ENCODE measurements at places on chromosomes 5 and 9. TPM values are rescaled to one million over a fixed set of nuclear protein-coding genes. Genes with fewer than 3 reads are reported as not detected.
A peak's percentile ranks its signal among the peaks of the same experiment; 100 is the strongest.

- no peak overlapping the region for H3K4me3 ChIP-seq
- no peaks in the 10 kb centered on the region for H3K4me1 ChIP-seq
- H3K27ac ChIP-seq = no peak overlapping the region
- no peaks in the 10 kb centered on the region for H3K36me3 ChIP-seq
- H3K27me3 ChIP-seq = no peaks in the 10 kb centered on the region
Measured at GRCh38 chr5:37665889-37666288, 174.0 kb downstream of the GDNF start.

DNA sequence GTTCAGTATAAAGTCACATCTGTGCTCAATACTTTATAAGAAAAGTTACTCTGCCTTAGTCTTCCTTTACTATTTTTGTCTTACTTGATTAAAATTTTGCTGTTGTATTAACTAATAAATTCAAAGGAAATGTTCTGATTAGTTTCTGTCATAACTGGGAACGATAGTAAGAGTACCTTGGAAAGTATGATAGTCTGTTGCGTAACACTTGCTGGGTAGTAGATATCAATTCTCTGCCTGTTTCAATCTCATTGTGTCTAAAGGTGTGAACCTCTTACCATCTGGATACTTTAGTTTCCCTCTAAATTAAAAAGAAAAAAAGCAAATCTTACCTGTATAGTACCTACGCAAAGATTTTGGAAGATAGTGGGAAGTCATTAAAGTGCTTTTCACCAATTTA lies 48.5 kb downstream of the COMMD10 start:
- no peak overlapping the region for H3K4me3 ChIP-seq
- H3K4me1 ChIP-seq = no peaks in the 10 kb centered on the region
- H3K27me3 ChIP-seq = no peaks in the 10 kb centered on the region
- H3K27ac ChIP-seq = no peak overlapping the region
- DNase-seq = no peak

- H3K27me3 ChIP-seq = no peaks in the 10 kb centered on the region
- H3K36me3 ChIP-seq = no peaks in the 10 kb centered on the region
- no peaks in the 10 kb centered on the region for H3K4me1 ChIP-seq
- H3K4me3 ChIP-seq = no peak overlapping the region
- no peak overlapping the region for H3K27ac ChIP-seq
Measured at GRCh38 chr5:19001054-19001453, 986.9 kb downstream of the CDH18 start.

DNA sequence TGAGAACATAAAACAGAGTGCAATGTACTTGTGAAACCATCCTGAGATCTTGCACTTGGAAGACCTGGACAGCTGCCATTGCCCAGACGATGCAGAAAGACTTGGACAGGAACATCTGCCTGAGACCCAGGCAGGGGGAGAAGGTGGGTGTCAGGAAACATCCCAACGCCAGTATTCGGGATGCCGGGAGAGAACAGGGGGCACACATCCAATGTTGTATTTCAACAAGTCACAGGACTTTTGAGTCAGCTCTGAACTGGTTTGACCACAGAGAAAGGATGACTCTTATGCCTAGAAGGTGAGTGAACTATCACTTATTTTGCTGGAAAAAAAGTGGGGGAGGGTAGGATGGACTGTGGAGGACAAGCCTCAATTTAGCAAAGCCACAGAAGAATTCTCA lies 124.6 kb downstream of the ROR2 start:
- no peaks in the 10 kb centered on the region for H3K27me3 ChIP-seq
- H3K4me3 ChIP-seq = no peak overlapping the region
- H3K36me3 ChIP-seq = no peaks in the 10 kb centered on the region
- peak overlapping the region; percentile 92 for H3K27ac ChIP-seq
- H3K4me1 ChIP-seq = no peaks in the 10 kb centered on the region

DNA sequence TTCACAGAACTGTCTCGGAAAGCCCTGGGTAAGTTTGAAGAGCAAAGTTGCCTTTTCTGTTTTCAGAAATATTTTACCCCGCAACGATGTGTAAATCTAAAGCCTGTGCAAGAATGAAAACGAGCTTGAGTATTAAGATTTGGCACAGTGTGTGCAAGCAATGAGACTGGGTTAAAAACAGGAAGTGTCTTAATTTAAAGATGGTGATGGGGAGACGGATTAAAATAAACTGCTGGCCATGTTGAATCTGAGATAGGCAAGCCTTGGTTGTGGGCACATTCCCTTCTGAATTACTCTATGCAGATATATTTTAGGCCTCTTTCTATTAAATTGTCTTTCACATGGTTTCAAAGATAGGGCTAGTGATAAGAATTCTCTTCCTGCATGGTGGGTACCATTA lies 294.2 kb upstream of the DMRT1 start:
- no peaks in the 10 kb centered on the region for H3K36me3 ChIP-seq
- DNase-seq = no peak
- no peaks in the 10 kb centered on the region for H3K27me3 ChIP-seq
- no peaks in the 10 kb centered on the region for H3K4me1 ChIP-seq
- H3K27ac ChIP-seq = peak overlapping the region; percentile 36

DNA sequence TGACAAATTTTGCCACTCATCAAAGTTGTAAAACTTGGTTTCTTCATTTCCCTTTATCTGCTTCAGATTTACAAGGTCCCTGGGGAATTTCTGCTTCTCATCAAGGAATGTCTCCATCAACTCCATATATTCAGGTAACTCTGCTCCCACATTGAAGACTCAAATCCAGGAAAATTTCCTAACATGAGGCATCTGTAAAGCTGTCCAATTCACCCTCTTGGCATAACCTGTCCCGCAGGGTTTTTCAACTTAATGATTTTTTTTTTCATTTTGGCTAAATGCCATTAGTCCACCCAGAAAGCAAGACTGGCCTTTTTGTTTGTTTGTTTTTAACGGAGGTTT lies 50.2 kb upstream of the SLC30A5 start:
- no peaks in the 10 kb centered on the region for H3K36me3 ChIP-seq
- peak overlapping the region; percentile 75 for H3K27ac ChIP-seq
- peak overlapping the region; percentile 62 for H3K4me3 ChIP-seq
- DNase-seq = no peak

GRCh38 chr9:16031486-16031885 lies 478.6 kb downstream of the CCDC171 start:
- H3K27ac ChIP-seq = no peak overlapping the region
- no peaks in the 10 kb centered on the region for H3K36me3 ChIP-seq
- H3K27me3 ChIP-seq = no peaks in the 10 kb centered on the region
- no peaks in the 10 kb centered on the region for H3K4me1 ChIP-seq
- H3K4me3 ChIP-seq = no peak overlapping the region

- no peak overlapping the region for H3K27ac ChIP-seq
- DNase-seq = no peak
- H3K4me1 ChIP-seq = no peaks in the 10 kb centered on the region
- no peaks in the 10 kb centered on the region for H3K36me3 ChIP-seq
- no peaks in the 10 kb centered on the region for H3K27me3 ChIP-seq
- H3K4me3 ChIP-seq = no peak overlapping the region
Measured at GRCh38 chr9:68489646-68490045, 51.0 kb downstream of the TMEM252 start.

GRCh38 chr9:87674565-87675299 lies 51.2 kb upstream of the CTSL start:
- H3K27ac ChIP-seq = no peak overlapping the region
- no peaks in the 10 kb centered on the region for H3K36me3 ChIP-seq

DNA sequence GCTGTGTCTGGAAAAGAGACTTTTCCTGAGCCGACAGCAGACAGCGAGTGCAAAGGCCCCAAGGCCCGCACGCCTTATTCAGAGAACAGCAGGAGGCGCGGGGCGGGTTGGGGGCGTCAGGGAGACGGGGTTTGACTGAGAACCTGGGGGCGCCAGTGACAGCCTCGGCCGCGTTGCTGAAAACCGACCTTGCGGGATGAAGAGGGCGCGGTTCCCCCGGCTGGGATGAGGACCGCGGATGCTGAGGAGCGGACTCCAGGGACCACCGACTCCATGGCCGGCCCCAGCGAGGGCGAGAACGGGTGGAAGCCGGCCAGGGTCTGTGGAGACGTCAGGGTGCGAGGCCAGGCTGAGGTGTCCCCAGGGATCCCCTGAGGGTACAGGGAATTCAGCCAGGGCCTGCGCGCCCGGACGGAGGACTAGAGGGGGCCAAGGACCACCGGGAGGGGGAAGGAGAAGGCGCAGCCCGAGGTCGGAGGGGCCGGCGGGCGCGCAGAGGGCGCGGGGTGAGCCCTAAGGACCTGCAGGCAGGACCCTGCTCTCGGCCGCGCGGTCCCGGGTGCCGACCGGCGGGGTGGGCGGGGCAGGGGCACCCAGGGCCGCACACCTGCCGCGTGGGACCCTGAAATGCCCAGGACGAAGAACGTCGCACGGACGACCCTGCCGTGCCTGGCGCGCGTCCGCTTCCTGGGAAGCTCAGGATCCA lies 837 bp upstream of the AHRR start:
- no peak for DNase-seq
- no peak overlapping the region for H3K27ac ChIP-seq
- peak overlapping the region; percentile 35 for H3K4me3 ChIP-seq
- peaks cover 39% of the 10 kb centered on the region for H3K27me3 ChIP-seq
- no peaks in the 10 kb centered on the region for H3K36me3 ChIP-seq
- peaks cover 12% of the 10 kb centered on the region for H3K4me1 ChIP-seq

- H3K27me3 ChIP-seq = no peaks in the 10 kb centered on the region
- no peak for DNase-seq
- no peak overlapping the region for H3K4me3 ChIP-seq
- H3K4me1 ChIP-seq = no peaks in the 10 kb centered on the region
Measured at GRCh38 chr5:83184534-83184933, 107.2 kb downstream of the XRCC4 start.

- no peak overlapping the region for H3K27ac ChIP-seq
- no peaks in the 10 kb centered on the region for H3K36me3 ChIP-seq
- no peak for DNase-seq
- H3K4me1 ChIP-seq = no peaks in the 10 kb centered on the region
Measured at GRCh38 chr5:1860949-1861348, 21.8 kb downstream of the IRX4 start.

DNA sequence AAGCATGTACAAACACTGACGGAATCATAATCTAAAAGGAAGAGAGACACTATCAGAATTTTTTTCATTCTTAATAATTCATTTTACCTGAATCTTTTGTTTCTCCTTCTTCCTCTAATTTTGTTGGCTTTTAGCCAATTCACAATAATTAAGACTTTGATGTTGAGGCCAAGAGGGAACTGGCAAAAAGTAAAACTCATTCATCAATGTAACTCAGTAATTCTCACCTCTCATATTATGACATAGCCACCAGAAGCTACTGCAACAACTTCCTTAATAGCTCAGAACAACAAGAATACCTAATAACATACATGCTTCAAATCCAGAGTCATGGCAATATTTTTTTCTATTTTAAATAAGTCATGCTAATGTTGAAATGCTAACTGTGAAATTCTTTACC lies 64.5 kb downstream of the MCTP1 start:
- H3K4me1 ChIP-seq = no peaks in the 10 kb centered on the region
- no peak overlapping the region for H3K27ac ChIP-seq
- no peaks in the 10 kb centered on the region for H3K27me3 ChIP-seq
- DNase-seq = no peak

GRCh38 chr5:180105827-180106312 lies 34.3 kb upstream of the RNF130 start:
- H3K27ac ChIP-seq = no peak overlapping the region
- H3K36me3 ChIP-seq = no peaks in the 10 kb centered on the region
- no peaks in the 10 kb centered on the region for H3K27me3 ChIP-seq
- no peak overlapping the region for H3K4me3 ChIP-seq

DNA sequence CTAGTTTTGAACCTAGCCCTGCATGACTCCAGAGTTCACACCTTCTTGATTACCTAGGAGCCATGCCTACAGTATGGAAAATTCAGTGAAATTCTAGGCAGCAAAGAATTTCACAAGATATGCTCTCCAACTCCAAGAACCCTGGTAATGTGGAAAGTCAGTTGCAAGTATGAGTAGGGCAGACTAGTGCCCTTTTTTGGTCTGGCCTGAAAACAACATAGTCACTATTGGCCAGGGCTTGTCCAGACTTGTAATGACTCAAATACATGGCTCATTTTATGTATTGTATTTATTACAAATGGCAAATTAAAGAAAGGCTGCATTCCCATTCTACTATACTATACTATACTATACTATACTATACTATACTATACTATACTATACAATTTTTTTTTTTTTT lies 160.4 kb downstream of the ESM1 start:
- H3K27me3 ChIP-seq = no peaks in the 10 kb centered on the region
- no peaks in the 10 kb centered on the region for H3K36me3 ChIP-seq
- H3K27ac ChIP-seq = no peak overlapping the region
- H3K4me3 ChIP-seq = no peak overlapping the region
- no peak for DNase-seq

GRCh38 chr5:88746438-88746882 lies 136.5 kb downstream of the MEF2C start:
- no peaks in the 10 kb centered on the region for H3K27me3 ChIP-seq
- H3K36me3 ChIP-seq = no peaks in the 10 kb centered on the region
- DNase-seq = no peak
- H3K4me3 ChIP-seq = no peak overlapping the region
- no peaks in the 10 kb centered on the region for H3K4me1 ChIP-seq

GRCh38 chr9:72005451-72005850 lies 55.0 kb downstream of the C9orf57 start:
- H3K36me3 ChIP-seq = no peaks in the 10 kb centered on the region
- H3K27me3 ChIP-seq = no peaks in the 10 kb centered on the region
- DNase-seq = no peak
- H3K4me1 ChIP-seq = no peaks in the 10 kb centered on the region

DNA sequence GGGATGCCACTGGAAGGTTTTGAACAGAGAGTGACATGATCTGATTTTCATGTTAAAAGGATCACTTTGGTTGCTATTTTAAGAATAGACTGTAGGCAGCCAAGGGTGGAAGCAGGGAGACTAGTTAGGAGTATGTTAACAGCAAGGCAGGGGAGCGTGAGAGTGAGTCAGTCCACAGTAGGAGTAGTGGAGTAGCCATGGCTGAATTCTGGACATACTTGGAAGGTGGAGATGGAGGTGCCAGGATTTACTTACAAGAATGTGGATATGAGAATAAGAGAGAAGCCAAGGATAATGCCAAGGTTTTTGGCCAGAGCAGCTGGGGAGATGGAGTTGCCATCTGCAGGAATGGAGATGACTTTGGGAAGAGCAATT lies 118.8 kb downstream of the GALNT10 start:
- no peaks in the 10 kb centered on the region for H3K27me3 ChIP-seq
- no peaks in the 10 kb centered on the region for H3K36me3 ChIP-seq
- H3K4me1 ChIP-seq = no peaks in the 10 kb centered on the region
- DNase-seq = no peak

- H3K4me1 ChIP-seq = no peaks in the 10 kb centered on the region
- H3K36me3 ChIP-seq = no peaks in the 10 kb centered on the region
- H3K27me3 ChIP-seq = no peaks in the 10 kb centered on the region
- no peak for DNase-seq
Measured at GRCh38 chr9:76886318-76886717, 19.6 kb downstream of the PRUNE2 start.

GRCh38 chr9:120712539-120713031 lies 1.7 kb downstream of the MEGF9 start:
- DNase-seq = no peak
- peak overlapping the region; percentile 91 for H3K4me3 ChIP-seq
- peak overlapping the region; percentile 87 for H3K27ac ChIP-seq
- H3K36me3 ChIP-seq = no peaks in the 10 kb centered on the region
- H3K4me1 ChIP-seq = no peaks in the 10 kb centered on the region

SREK1IP1 gene
- 6.6 TPM for total RNA-seq

PAPPA gene
- 3.4 TPM for total RNA-seq

PHF24 gene
- total RNA-seq = 1.1 TPM

DIPK1B gene
- total RNA-seq = 8.2 TPM

FGD3 gene
- 18.0 TPM for total RNA-seq

OR1J2 gene
- not detected for total RNA-seq

PCDHA3 gene
- total RNA-seq = 0.98 TPM

WDR31 gene
- 1.9 TPM for total RNA-seq

All from breast epithelium (tissue), 4 donors.